ENCODE measurements at places on chromosomes 4 and X. TPM values are rescaled to one million over a fixed set of nuclear protein-coding genes. Genes with fewer than 3 reads are reported as not detected.

- H3K4me1 ChIP-seq, result no peaks in the 10 kb centered on the region
- H3K4me3 ChIP-seq, result no peak overlapping the region
- no peak overlapping the region for H3K27ac ChIP-seq
These were observed 97.3 kb downstream of the GEMIN8 start for GRCh38 chrX:13932416-13932815.

- H3K27me3 ChIP-seq, result no peaks in the 10 kb centered on the region
- H3K27ac ChIP-seq, result no peak overlapping the region
These were observed 91.6 kb downstream of the DDIT4L start for GRCh38 chr4:100098681-100099080.

DNA sequence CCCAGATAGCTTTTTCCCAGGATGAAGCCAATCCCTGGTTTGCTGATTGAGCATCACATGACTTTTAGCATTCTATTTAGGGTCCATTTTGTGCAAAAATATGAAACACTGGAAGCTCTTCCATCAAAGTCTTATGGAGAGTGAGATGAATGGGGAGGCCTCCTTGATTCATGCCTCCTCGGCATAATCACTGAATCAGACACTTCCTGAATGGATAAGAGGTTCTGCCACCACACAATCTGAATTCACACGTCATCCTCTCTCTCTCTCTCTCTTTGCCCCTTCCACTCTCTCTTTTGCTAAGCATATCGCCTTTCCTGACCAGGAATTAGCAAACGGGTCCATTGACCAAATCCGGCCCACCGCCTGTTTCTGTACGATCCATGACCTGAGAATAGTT lies 68.7 kb downstream of the CRMP1 start:
- H3K27ac ChIP-seq, result no peak overlapping the region
- no peak for DNase-seq
- H3K36me3 ChIP-seq, result peaks cover 5% of the 10 kb centered on the region
- H3K27me3 ChIP-seq, result no peaks in the 10 kb centered on the region
- no peak overlapping the region for H3K4me3 ChIP-seq
- no peaks in the 10 kb centered on the region for H3K4me1 ChIP-seq

GRCh38 chrX:119492463-119492862 lies 24.2 kb downstream of the SLC25A5 start:
- peak overlapping the region; percentile 82 for H3K27ac ChIP-seq
- no peaks in the 10 kb centered on the region for H3K27me3 ChIP-seq
- no peak overlapping the region for H3K4me3 ChIP-seq
- peak; percentile 74 for DNase-seq
- no peaks in the 10 kb centered on the region for H3K36me3 ChIP-seq

- H3K27ac ChIP-seq, result no peak overlapping the region
- no peaks in the 10 kb centered on the region for H3K36me3 ChIP-seq
- peak; percentile 3 for DNase-seq
These were observed 255.1 kb upstream of the GK2 start for GRCh38 chr4:79663141-79663540.

GRCh38 chrX:40380655-40381488 lies 199.9 kb upstream of the ATP6AP2 start:
- no peak overlapping the region for H3K4me3 ChIP-seq
- no peaks in the 10 kb centered on the region for H3K36me3 ChIP-seq
- H3K27ac ChIP-seq, result no peak overlapping the region

DNA sequence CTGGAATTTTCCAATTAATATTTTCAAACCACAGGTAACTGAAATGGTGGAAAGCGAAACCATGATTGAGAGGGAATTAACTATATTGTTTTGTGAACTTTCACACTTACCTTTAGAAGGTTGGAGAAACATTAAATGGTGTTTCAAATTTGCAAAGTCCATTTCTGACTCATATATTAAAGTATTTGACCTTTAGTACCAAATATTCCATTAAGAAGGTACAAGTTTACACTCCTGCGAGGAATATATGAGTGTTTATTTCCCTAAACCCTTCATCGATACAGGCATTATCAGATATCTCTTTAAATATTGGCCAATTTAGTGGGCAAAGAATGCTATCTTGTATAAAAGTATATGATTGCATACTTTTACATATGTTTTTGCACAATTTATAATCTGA lies 44.1 kb upstream of the NPNT start:
- no peaks in the 10 kb centered on the region for H3K4me1 ChIP-seq
- no peak overlapping the region for H3K27ac ChIP-seq
- H3K36me3 ChIP-seq, result no peaks in the 10 kb centered on the region
- H3K27me3 ChIP-seq, result no peaks in the 10 kb centered on the region
- no peak for DNase-seq

DNA sequence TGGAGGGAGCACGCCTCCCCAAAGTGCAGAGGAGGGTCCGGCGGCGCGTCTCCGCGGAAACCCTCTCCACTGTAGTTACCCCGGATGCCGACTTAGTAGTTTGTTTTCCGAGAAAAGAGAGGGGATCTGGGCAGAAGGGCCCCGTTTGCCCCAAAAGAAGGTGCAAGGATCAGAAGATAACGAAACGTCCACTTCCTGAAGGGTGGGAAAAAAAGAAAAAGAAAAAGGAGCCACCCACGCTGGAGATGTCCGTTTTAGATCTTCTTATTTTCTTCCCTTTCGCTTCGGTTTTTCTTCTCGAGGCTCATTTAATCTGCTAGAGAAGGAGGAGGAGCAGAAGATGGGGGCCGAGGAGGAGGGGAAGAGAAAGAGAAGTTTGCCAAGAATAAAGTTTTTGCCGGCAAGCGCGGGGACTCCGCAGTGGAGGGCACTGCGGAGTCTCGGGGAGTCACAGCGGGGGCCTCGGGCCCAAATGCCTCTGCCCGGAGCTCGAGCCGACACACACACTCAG lies 517 bp downstream of the LEF1 start:
- H3K4me3 ChIP-seq, result peak overlapping the region; percentile 59
- H3K27me3 ChIP-seq, result peaks cover 12% of the 10 kb centered on the region
- H3K36me3 ChIP-seq, result no peaks in the 10 kb centered on the region

DNA sequence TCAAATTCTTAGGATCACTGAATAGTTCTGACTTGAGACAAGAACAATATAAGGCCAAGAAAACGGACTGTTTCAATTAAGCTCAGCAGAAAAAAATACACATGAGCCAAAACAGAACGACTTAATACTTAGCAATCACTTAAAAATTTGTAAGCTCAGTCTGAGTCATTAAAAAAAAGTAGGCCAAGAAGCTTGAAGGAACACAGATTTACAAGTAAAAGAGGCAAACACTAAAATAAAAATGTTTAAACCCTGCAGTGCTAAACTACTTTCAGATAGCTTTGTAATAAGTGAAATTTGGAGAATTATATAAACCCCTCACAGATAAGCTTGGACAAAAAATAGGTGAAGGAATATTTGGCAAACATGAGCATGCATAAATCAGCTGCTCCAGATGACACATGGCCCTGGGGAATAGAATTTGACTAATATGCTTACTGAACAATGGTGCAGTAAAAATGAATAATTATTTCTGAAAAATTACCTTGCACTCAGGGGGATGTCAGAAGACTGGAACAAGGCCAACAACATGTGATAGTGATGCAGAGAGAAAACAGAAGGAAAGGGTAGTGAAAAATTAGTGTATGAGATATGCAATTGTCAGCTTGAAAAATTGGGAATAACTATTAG lies 49.6 kb downstream of the LNX1 start:
- peaks cover 41% of the 10 kb centered on the region for H3K4me1 ChIP-seq
- H3K27me3 ChIP-seq, result no peaks in the 10 kb centered on the region
- no peak for DNase-seq
- H3K4me3 ChIP-seq, result no peak overlapping the region

GRCh38 chr4:146261041-146261440 lies 46.7 kb downstream of the REELD1 start:
- no peak for DNase-seq
- peaks cover 3% of the 10 kb centered on the region for H3K36me3 ChIP-seq
- no peak overlapping the region for H3K27ac ChIP-seq
- H3K4me3 ChIP-seq, result no peak overlapping the region

- H3K27ac ChIP-seq, result no peak overlapping the region
- H3K4me1 ChIP-seq, result no peaks in the 10 kb centered on the region
- no peak overlapping the region for H3K4me3 ChIP-seq
- H3K27me3 ChIP-seq, result no peaks in the 10 kb centered on the region
- no peak for DNase-seq
These were observed 31.8 kb downstream of the PPP2R2C start for GRCh38 chr4:6440506-6441201.

DNA sequence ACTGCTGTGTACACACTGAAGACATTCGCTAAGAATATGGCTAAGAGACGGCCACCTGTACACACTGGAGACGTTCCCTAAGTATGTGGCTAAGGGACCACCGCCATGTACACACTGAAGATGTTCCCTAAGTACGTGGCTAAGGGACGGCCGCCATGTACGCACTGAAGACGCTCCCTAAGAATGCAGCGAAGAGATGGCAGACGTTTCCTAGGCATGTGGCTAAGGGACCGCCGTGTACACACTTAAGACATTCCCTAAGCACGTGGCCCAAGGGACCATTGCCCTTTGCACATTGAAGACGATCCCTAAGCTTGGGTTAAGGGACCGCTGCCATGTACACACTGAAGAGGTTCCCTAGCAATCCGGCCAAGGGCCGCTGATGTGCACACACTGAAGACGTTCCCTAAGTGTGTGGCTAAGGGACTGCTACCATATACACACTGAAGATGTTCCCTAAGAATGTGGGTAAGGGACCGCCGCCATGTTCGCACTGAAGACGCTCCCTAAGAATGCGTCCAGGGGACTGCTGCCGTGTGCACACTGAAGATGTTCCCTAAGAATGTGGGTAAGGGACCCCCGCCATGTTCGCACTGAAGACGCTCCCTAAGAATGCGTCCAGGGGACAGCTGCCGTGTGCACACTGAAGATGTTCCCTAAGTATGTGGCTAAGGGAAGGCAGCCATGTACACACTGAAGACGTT lies 36.7 kb downstream of the DHRSX start:
- H3K36me3 ChIP-seq, result no peaks in the 10 kb centered on the region
- DNase-seq, result no peak
- no peaks in the 10 kb centered on the region for H3K4me1 ChIP-seq
- H3K27me3 ChIP-seq, result no peaks in the 10 kb centered on the region
- no peak overlapping the region for H3K4me3 ChIP-seq

- no peak overlapping the region for H3K27ac ChIP-seq
- H3K36me3 ChIP-seq, result no peaks in the 10 kb centered on the region
- no peak overlapping the region for H3K4me3 ChIP-seq
- DNase-seq, result no peak
These were observed 378.3 kb downstream of the GBA3 start for GRCh38 chr4:23070848-23071570.

DNA sequence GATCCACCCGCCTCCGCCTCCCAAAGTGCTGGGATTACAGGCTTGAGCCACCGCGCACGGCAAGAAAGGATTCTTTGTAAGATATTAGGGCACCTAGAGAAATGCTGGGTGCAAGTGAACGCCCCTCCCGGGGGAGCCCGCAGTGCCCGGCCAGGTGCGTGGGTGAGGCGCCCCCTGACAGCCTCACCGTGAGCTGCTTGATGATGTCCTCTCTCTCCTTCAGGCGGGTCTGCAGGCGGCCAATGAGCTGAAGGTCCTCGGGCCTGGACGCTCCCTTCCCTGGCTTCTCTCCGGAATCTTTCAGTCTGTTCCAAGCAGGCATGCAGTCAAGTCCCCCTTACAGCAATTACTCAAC lies 21.9 kb downstream of the MED28 start:
- H3K36me3 ChIP-seq, result peaks cover 18% of the 10 kb centered on the region
- no peak for DNase-seq
- no peaks in the 10 kb centered on the region for H3K27me3 ChIP-seq
- H3K4me3 ChIP-seq, result no peak overlapping the region
- H3K4me1 ChIP-seq, result no peaks in the 10 kb centered on the region

- no peaks in the 10 kb centered on the region for H3K27me3 ChIP-seq
- H3K4me1 ChIP-seq, result no peaks in the 10 kb centered on the region
- no peak overlapping the region for H3K27ac ChIP-seq
- H3K36me3 ChIP-seq, result no peaks in the 10 kb centered on the region
- no peak overlapping the region for H3K4me3 ChIP-seq
These were observed 218.7 kb upstream of the NDST4 start for GRCh38 chr4:115332078-115332477.

DNA sequence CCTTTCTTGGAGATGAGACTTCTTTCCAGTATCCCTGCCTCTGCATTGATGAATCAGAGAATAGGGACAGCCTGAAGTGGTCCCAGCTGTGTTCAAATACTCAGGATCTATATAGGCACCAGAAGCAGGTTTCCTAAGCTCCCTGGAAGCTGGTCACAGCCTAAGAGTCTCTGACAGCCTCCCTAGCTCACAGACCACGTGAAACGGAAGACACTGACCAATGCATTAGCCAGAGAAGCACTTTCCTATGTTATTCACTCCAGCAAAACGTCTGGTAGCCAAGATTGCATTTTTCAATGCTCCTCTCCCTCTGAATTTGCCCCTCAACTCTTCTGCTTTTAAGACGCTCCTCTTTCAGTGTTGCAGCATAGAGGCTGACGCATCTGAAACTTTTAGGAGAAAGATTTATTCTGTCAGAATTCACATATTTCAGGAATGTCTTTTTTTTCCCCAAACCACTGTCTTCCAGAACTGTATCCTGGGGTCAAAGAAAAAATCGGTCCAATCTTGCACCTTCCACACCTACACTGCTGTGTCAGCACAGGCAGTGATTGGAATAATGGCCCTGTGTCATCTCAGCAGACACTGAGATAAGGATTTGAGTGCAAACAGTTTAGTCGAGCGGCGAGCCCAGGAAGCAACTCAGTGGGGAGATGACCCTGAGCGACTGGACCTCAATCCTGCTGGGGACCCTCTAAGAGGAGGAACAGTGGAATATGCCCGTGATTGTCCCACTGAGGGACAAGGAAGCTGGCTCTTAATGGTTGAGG lies 109.4 kb downstream of the SMIM20 start:
- peaks cover 9% of the 10 kb centered on the region for H3K4me1 ChIP-seq
- no peak for DNase-seq
- H3K36me3 ChIP-seq, result no peaks in the 10 kb centered on the region
- no peak overlapping the region for H3K4me3 ChIP-seq
- no peak overlapping the region for H3K27ac ChIP-seq

GRCh38 chrX:143648705-143649104 lies 12.8 kb upstream of the SLITRK4 start:
- DNase-seq, result peak; percentile 2
- no peak overlapping the region for H3K27ac ChIP-seq
- H3K27me3 ChIP-seq, result no peaks in the 10 kb centered on the region
- no peak overlapping the region for H3K4me3 ChIP-seq
- no peaks in the 10 kb centered on the region for H3K4me1 ChIP-seq

- H3K4me3 ChIP-seq, result no peak overlapping the region
- H3K36me3 ChIP-seq, result no peaks in the 10 kb centered on the region
- no peak for DNase-seq
- H3K4me1 ChIP-seq, result no peaks in the 10 kb centered on the region
- H3K27me3 ChIP-seq, result no peaks in the 10 kb centered on the region
- no peak overlapping the region for H3K27ac ChIP-seq
These were observed 626.6 kb downstream of the MID1IP1 start for GRCh38 chrX:39427906-39428305.

FSTL5 gene
- not detected for total RNA-seq

DCUN1D4 gene
- 50.2 TPM for total RNA-seq

GUCY1B1 gene
- total RNA-seq, result 7.8 TPM

USP17L29 gene
- total RNA-seq, result not detected

TXK gene
- 1.9 TPM for total RNA-seq

VCX3A gene
- not detected for total RNA-seq

GSPT2 gene
- 7.4 TPM for total RNA-seq

GABRB1 gene
- total RNA-seq, result not detected
